Stimulated activated CD8-positive, alpha-beta memory T cell treated with anti-CD3 and anti-CD28 coated beads, Interleukin-7, amount 100 ng/mL, for 1 hour (primary cell): ENCODE measurements at places on chromosomes 11 and 22.

DNA sequence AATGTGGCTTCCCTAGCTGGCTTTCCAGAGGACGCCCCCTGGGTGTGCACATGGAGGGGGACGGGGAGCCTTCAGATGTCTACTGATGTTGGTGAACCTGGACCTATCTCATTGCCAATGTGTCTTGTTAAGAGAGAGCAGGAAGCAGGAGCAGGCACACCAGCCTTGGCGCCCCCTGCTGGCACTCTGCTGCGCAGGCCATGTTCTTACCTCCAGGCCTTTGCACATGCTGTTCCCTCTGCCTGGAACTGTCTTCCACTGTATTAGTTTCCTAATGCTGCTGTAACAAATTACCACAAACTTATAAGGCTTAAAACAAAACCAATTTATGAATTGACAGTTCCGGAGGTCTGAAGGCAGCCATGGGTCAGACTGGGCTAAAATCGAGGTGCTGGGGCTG is 23.6 kb upstream of the MN1 start:
- DNase-seq: no peak

DNA sequence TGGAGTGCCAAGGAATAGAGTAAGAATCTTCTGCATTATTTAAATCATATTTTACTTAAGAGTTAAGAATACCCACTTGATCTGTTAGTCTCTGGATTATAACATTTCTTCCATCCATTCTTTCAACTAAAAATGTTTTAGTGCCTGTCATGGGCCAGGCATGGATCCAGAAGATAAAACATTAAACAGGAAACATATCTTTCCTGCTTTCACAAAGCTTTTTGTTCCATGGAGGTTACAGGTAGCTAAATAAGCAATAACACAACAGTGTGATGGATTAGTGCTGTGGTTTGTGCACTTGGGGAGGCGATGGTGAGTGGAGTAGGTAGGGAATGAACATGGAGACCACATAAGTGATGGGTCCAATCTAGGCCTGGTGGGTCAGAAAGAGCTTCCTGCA is 258.5 kb downstream of the DDX10 start:
- no peak for DNase-seq

GRCh38 chr11:79071190-79071589 is 369.6 kb downstream of the TENM4 start:
- DNase-seq: no peak

DNA sequence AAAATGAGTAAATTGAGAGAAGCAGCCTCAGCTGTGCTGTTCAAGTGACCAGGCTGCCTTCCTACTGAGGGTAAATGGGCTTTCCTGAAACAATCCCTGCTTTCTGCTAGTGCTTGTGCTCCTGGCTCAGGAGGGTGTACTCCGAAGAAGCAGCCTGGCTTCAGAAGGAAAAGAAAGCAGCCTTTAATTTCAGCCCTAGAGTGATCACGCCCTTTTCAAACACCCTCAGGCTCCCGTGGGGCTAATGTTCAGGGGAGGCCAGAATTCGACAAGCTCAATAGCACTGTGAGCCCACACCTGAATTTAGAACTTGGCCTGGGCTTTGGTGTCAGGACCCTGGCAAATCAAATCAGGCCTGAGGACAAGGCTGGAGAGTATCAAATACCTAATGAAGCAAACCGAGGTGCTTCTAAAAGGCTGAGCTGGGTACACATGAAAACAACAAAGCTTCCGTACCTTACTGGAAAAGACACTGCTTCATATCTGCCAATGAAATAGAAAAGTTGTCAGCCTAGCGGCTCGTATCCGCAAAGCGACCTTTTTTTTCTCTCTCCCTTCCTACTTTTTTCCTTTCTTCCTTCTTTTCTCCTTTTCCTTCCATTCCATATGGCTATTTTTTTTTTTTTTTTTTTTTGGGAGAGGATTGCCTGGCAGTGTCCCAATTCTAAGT is 387.8 kb downstream of the SOX6 start:
- DNase-seq: no peak

DNA sequence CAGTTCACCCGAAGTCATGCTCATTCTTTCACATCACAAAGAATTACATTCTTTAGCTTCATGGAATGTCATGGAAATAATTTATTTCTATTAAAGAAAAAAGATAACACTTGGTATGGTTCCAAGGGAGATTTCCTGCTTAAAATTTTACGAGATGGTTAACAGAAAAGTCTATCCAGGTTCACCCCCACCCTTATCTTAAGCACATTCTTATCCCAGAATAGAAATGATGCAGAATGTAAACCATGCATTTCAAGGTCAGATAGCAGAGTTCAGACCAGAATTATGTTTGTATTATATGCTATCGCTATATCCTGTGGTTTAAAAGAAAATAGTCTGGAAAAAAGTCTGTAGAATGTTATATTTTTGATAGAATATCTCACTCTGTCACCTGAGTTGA is 58.7 kb downstream of the GAS2 start:
- no peak for DNase-seq

- DNase-seq: no peak
These were observed 3.5 kb downstream of the CNTF start for GRCh38 chr11:58625826-58626460.

- DNase-seq: no peak
These were observed 395.9 kb upstream of the CADM1 start for GRCh38 chr11:115900111-115900510.

- no peak for DNase-seq
These were observed 64.2 kb downstream of the MICAL2 start for GRCh38 chr11:12174477-12175143.

GRCh38 chr22:39312410-39312809 is 7.0 kb downstream of the RPL3 start:
- no peak for DNase-seq

GRCh38 chr11:126997641-126998040 is 2.9 kb downstream of the KIRREL3 start:
- DNase-seq: no peak

DNA sequence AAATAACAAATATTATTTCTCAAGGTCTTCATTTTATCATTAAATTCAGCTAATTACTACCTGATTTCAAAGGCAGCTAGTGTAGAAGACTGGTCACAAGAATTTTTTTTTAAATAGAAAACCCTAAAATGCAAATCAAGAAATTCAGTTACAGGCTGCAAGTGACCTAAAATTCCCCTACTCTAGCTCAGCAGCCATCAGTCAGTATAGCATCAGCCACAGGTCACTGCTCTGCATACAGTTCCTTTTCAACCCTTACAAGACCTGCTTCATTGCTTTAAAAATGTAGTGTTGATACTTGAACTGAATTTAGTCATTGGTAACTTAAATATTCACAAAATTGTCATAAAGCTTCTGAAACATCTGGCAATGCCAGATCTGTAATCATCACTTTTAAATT is 9.5 kb upstream of the B3GNT6 start:
- no peak for DNase-seq

- DNase-seq: no peak
These were observed 8.2 kb downstream of the PTH start for GRCh38 chr11:13487661-13488030.

DNA sequence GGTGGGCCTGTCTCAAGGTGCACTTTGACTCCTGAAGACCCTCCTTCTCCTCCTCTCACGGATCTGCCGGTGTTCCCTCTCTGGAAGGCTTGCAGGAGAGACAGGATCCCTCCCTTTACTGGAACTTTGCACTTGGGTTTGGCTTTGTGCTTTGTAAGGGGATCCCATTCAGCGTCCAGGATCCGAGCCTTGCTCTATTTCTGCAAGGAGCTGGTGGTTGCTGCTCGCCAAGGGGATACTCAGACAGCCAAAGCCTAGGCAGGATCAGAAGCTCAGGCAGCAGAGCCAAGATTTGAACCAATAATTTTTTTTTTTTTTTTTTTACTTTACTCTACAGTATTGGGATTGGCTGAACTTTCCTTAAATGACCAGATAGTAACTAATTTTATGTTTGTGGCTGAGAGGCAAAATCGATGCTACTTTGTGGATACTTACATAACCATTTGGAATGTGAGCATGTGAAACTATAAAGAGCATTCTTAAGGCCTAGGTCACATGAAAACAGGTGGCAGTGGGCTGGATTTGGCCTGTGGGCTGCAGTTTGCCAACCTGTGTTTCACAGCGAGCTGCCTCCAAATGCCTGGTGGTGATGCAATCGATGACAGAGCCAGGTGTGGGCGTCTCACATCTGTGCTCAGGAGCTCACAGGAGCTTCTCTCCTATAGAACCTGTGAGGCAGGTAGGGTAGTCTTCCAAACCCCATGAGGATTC is 25.2 kb downstream of the BCR start:
- DNase-seq: no peak

DNA sequence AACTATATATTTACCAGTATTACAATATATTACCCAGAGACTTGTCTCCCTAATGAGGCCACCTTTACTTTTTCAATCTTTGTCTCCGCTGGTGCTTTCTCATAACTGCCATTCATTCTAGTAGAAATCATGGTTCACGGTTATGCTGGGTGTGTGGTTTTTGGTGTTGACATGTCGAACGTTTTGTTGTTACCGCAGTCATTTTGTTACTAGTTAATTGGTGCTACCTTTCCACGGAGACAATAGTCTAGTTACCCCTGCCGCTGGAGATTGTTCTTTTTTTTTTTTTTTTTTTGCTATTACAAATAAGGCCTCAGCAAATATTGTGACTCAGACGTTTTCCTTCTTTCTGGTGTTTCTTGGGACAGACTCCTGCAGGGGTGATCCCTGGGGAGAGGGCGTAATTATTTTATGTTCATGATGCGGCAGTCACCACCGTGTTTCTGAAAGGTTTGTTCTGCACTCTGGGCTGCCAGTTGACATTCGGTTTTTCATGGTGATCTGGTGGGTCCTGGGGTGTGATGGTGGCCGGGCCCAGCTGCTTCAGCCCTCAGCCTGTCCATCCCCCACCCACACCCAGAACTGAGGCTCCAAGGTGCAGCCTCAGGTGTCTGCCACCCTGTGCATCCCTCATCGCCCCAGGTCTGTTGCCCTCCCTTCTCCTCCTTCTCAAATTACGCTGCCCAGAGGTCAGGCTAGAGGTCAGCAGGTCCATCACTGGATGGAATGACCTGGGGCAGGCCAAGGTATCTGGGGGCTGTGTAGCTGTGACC is 28.6 kb downstream of the LRP5 start:
- no peak for DNase-seq

GRCh38 chr11:33062137-33062536 is 22.8 kb downstream of the TCP11L1 start:
- DNase-seq: no peak

DNA sequence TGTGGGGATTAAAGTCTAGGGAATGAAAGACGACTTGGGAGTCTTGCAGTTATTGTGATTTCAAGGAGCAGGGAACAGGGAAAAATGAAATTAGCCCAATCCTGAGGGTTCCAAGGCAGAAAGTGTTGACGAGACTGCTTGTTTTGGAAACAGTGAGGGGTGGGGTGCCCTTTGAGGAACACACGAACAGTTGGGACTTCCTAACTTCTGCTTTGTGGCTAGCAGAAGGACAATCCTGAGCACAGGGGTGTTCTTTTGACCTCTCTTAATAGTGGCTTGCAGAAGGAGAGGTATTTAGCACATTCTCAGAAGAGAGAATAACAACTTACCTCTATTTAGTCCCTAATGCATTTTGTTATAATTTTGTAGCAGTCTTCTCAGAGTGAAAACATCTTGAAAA is 545.9 kb upstream of the ARHGAP42 start:
- DNase-seq: no peak

GRCh38 chr11:62555464-62556107 is 9.0 kb upstream of the AHNAK start:
- DNase-seq: no peak

- no peak for DNase-seq
These were observed 20.1 kb downstream of the PTPRJ start for GRCh38 chr11:48000432-48000831.

- DNase-seq: no peak
These were observed 34.5 kb downstream of the C11orf65 start for GRCh38 chr11:108432783-108433182.

- DNase-seq: no peak
These were observed 56.4 kb downstream of the SNX19 start for GRCh38 chr11:130859886-130860285.

GRCh38 chr11:18540207-18541009 is 13.7 kb upstream of the TSG101 start:
- DNase-seq: no peak

DNA sequence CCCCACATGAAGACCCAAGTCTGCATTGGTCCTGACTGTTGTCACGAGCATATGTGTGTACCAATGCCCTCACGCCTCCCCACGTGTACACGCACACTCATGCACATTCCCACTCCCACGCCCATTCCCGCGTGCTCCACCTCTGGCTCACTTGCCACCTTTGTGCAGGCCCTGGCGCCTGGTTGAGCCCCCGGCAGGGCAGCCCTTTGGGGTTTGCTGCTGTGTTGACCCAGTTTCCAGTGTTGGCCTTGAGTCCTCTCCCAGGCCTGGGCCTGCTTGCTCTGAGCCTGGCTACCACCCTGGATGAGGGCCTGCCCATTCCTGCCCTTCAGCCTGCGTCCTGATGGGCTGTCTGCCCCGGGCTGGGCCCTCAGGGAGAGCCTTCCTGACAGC is 18.2 kb downstream of the PVALB start:
- no peak for DNase-seq

DNA sequence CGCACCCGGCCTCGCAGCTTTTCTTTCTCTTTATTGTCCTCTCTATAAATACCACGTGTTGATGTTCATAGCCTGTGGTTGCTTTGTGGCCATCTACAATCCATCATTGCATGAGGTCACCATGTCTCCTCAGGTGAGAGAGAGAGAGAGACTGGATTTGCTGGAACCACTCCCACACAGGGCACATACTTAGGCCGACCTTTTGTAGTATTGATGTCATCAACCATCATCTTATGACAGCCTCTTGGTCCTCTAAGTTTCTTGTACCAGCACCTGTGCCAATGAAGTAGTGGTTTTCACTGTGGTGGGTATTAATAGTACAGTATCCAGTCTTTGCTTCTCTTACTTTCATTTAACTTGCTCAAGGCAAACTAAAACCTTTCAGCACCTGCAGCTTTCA is 22.8 kb upstream of the P2RY6 start:
- no peak for DNase-seq

GRCh38 chr11:9803685-9804418 is 140.0 kb downstream of the SWAP70 start:
- DNase-seq: no peak

- no peak for DNase-seq
These were observed 58.9 kb downstream of the FBXO7 start for GRCh38 chr22:32533265-32534111.
